Left ventricle myocardium inferior (tissue), 1 donor: ENCODE measurements at places on chromosomes 7 and 10. TPM values are rescaled to one million over a fixed set of nuclear protein-coding genes. Genes with fewer than 3 reads are reported as not detected.

DNA sequence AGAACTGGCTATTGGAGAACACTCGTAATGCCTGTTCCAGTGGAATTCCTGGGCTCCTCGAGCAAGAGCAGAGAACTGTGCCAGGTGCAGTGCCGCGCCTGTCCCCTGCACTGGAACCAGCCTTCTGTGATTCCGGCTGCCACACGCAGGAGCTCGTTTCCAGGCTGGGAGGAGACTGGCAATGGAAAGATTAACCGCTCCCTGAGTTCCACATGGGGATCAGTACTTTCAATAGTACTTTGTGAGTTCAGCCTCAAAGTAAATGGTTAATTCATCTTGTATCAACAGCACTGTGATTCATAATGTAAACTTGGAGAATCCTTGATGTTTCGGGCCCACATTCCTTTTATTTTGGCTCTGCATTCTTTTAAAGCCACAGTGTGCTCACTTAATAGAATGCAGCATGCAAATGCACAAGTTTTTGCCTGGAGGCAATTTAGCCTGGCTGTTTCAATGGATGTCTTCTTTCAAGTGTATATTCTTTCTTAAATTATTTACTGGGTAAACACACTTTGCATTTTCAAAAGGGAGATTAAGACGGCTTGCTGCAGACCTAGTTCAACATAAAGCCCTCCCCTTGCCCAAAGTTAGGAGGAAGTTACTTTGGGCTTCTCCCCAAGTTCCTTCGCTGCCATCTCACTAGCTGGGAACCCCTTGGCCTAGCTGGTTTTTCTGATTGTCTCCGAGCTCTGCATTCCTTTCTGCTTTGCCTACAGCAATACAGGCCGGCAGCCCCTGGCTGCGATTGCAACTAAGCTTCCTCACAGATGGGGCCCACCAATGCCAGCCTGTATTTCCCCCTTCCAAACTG is 138.1 kb upstream of the TCF7L2 start:
- DNase-seq = no peak

DNA sequence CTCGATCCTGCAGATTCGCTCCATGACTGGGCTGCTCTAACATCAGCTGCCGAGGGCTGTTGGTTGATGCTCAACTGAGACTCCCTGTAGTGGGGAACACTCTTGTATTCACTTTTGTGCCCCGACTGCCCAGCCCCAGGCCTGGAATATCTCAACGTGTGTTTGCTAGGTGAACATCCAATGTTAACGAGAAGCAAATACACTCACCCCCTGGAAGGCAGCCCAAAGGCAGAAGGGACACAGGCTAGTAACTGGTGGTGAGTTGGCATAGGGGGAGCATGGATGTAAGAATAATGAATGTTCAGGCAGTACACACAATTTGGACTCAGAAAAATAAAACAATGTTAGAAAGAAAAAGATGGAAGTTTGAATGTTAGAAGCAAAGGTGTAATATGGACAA is 24.0 kb upstream of the RBM33 start:
- DNase-seq = no peak

DNA sequence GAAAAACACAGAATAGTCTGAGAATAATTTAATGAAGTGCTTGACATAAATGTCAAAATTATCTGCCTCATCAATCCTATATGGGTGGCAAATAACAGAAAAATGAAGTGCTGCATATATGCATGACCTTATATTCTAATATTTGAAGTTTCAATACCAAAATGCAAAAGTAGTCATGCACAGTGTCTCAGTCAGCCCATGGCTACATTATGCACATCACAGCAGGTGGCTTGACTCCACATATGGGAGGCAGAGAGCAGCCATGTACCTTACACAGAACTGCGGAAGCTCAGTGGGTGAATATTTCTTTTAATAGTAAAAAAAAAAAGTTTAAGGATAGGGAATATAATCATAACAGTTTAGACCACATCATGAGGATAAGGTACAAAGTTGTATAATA is 17.4 kb upstream of the LIPN start:
- no peak for DNase-seq

SHTN1 gene
- total RNA-seq = 2.0 TPM

GRCh38 chr7:127708788-127709187 is 56.8 kb downstream of the SND1 start:
- DNase-seq = peak; percentile 26
